ENCODE measurements at places on chromosomes 7 and 10.

- DNase-seq, result no peak
These were observed 8.2 kb upstream of the FAM3C start for GRCh38 chr7:121404348-121404747.

DNA sequence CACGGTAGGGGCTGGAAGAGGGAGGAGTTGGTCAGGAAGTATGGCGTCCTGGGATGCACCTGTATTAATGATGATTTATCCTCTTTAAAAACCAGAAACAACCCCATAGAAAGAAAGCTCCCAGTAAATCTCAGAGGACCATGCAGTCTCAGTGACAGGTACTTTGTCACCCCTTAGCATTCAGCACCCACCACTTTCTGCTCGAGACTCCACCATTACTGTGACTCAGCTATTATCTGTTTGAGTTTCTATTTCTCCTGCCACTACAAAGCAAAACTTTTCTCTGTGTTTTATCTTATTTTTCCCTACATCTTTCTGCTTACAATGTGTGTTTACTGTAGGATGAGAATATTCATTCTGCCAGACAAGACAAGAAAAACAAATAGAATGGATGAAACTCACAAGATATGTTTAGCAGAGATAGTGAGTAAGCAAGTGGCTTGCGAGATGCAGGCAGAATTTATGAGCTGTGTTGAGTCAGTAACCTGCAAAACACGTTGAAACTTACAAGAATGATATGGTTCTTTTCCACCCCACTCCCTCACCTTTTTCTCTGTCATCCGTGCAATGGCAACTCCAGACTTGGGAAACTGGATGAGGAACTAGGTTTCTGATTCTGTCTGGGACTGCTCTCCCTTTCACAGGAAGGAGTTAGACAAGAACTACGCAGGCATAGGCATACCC is 127.1 kb downstream of the AOAH start:
- DNase-seq, result no peak

GRCh38 chr7:25923741-25924460 is 228.1 kb upstream of the NFE2L3 start:
- no peak for DNase-seq

GRCh38 chr10:8049045-8049864 is 5.2 kb upstream of the GATA3 start:
- DNase-seq, result no peak

- DNase-seq, result no peak
These were observed 101.9 kb downstream of the PODXL start for GRCh38 chr7:131454498-131454897.

DNA sequence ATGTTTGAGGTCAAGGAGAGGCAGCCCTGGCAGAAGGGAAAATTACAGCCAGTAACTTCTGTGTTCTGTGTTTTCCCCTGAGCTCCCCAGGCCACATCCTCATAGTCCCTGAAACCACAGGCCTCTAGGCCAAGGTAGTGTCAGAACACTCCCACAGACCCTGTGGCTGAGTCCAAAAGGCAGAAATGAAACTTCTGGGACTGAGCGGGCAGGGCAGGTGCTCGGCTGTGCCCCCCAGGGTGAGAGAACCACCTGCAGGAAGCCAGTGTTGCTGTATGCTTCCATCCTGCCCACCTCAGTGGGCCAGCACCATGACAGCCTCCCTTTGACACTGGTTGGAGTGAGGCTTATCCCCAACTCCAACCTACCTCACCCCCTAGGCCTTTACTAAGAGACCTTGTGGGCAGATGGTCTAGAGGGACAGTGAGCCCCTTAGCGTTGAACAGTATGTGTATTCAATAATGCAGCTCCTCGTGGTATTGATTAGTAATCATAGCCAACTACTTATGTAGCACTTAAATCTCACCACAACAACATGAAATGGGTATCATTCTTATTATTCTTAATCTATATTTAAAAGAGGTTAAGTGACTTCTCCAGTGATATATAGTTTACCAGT is 30.3 kb downstream of the PIK3CG start:
- DNase-seq, result no peak

- DNase-seq, result no peak
These were observed 240.6 kb downstream of the DGKI start for GRCh38 chr7:137606061-137606674.

DNA sequence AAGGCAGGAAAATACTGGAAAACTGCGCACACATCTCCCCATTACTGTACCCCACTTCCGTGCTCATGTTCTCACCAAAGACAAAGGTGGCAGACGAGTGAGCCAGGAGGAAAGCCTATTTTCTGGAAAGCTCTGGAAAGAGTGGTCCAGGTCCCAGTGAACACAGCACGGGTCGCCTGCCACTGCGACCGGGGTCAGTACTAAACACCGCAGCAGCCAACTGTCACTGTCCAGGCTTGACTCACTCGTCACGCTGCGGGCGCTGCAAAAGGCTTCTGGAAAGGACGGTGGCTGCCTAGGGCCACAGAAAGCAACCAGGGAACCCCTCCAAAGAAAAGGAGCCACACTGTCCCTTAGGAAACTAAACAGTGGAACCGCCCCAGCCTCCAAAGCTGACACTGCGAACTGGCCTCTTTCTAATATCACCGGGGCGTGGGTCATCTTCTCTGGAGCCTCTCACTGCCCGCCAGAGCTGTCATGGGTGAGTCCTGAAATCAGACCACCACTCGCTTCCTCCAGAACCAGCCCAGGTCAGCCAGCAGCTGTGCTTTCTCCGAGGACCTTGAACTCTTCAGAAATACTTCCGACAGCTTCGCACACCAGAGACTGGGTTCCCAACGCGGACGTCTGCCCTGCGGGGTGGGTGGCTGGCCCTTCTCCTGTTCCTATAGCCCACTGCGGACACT is 4.0 kb downstream of the RADIL start:
- DNase-seq, result no peak

DNA sequence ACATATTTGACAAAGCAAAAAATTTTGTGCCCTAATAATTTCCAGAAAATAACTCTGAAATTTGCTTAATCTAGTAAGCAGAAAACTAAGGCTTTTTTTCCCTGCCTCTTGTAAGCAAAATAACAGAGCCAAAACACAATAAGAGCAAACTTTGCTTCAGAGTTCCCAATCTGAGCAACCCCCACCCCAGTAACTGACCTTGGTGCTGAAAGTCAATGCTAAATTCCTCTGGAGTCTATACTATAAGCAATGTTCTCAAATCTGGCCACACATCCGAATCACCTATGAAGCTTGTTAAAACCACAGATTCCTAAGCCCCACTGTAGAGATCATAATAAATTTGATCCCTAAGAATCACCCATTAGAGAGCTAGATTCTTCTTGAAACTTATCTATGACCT is 150.5 kb downstream of the ELAPOR2 start:
- no peak for DNase-seq

DNA sequence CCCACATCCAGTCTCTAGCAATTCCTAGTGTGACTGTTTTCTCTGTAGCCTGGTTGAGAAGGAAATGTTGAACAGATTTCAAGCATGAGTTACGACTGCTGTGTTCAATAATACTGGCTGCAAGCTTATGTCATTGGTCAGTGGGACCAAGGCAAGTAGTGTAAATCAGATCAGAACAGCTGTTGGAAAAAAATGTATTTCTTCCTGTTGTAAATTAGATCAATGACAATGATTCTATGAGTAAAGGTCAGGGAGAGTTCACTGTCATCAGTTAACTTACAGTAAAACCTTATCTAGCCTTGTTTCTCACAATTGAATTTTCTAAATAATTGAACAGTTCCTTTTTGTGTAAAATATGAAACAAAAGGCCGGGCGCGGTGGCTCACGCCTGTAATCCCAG is 6.7 kb downstream of the OTUD1 start:
- DNase-seq, result no peak

DNA sequence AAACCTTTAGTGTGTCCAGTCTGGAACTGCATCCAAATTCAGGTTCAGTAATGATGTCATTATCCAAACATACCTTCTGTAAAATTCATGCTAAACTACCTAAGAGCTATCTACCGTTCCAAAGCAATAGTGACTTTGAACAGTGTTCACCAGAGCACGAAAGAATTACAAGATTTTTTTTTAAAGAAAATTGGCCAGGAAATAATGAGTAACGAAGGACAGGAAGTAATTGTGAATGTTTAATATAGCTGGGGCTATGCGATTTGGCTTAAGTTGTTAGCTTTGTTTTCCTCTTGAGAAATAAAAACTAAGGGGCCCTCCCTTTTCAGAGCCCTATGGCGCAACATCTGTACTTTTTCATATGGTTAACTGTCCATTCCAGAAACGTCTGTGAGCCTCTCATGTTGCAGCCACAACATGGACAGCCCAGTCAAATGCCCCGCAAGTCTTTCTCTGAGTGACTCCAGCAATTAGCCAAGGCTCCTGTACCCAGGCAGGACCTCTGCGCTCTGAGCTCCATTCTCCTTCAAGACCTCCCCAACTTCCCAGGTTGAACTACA is 694 bp upstream of the FAS start:
- DNase-seq, result peak; percentile 63

- DNase-seq, result peak; percentile 35
These were observed 25.4 kb downstream of the CAMK2G start for GRCh38 chr10:73848821-73849489.

DNA sequence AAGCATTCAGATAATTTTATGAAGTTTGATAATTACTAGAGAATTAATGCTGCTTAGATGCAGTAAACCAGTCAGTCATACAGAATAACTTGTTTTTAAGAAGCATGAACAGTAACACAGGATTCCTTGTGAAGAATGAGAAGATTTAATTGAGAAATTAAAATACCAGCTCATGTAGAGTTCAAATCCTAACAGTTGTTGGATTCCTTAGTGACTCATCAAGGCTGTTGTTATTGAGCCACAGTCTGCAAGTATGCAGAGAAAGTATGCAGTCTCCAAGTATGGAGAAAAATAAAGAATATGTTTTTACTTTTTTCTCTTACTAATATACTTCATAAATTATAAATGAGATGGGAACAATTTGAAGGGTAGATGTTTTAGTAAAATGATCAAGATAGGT is 30.2 kb upstream of the CYP26C1 start:
- no peak for DNase-seq

- no peak for DNase-seq
These were observed 194.9 kb downstream of the REEP3 start for GRCh38 chr10:63716016-63716580.

- DNase-seq, result no peak
These were observed 25.0 kb upstream of the TMEM229A start for GRCh38 chr7:124057872-124058271.

DNA sequence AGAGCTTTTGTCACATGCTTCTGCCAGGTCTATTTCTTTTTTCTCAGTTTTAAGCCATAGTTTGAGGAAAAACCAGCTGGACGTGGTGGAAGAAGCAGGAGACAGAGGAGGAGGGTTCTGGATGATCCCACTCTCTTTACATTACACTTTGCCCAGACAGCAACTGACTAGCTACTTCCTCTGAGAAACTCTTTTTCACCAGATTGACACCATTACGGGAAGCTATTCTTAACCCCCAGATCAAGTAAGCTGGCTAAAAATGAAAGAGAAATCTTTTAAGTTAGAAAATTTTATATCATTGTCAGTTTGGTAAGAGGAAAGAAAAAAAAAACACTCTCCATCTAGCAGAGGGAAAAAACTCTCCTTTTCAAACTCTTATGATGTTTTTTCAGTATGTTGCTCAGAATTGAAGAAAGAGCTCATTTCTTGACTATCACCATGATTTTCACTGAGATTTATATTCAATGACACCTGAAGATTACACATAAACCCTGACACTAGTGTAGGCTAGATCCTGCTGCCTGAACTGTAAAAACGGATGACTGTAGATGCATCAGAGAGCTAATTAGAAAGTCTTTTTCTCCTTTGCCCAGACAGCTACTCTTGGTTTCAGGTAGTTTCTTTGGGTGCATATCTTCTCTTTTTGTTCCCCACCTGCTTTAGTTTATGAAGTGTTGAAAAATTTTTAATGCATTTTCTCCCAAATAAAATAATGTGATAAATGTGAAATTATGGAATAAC is 203.1 kb downstream of the TFEC start:
- DNase-seq, result no peak

DNA sequence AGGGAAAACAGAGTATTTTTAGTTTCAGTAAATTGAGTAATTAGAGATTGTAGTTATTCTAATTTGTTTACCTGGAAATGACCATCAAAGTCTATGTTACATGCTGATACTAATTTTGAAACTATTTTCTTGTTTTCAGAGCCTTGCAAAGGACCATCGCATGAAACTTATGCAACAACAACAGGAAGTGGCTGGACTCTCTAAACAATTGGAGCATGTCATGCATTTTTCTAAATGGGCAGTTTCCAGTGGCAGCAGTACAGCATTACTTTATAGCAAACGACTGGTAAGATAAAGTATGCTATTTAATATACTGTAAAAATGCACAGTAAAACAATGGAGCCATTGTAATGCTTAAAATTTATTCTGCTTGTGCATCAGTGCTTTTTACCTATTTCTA is 78.5 kb downstream of the TRIM24 start:
- DNase-seq, result no peak

- DNase-seq, result no peak
These were observed 33.8 kb upstream of the C10orf120 start for GRCh38 chr10:122733443-122733842.

GRCh38 chr7:135210888-135211178 is 493 bp downstream of the WDR91 start:
- DNase-seq, result no peak

- DNase-seq, result no peak
These were observed 758.0 kb downstream of the AUTS2 start for GRCh38 chr7:70356085-70356786.

- DNase-seq, result no peak
These were observed 72.2 kb upstream of the ZNF479 start for GRCh38 chr7:57204411-57204811.

DNA sequence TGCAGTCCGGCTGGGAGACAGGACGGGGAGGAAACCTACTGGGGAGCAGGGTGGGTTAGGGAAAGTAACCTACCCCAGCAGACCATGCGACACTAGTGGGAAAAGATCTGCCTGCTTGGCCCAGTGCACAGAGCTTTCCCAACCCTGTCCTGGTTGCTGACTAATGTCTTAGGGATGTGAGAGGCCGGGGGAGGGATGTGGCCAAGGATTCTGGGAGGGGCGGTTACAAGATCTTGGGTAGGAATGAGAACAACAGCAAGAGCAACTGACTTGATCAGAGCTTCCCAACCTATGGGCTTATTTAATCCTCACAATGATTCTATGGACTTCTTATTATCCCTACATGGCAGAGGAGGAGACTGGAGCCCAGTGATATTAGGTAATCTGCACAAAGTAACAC is 24.0 kb upstream of the EIF5AL1 start:
- no peak for DNase-seq

- DNase-seq, result no peak
These were observed 7.1 kb downstream of the ZNF736 start for GRCh38 chr7:64320547-64321513.

GRCh38 chr7:64407148-64407547 is 93.4 kb downstream of the ZNF736 start:
- DNase-seq, result no peak

DNA sequence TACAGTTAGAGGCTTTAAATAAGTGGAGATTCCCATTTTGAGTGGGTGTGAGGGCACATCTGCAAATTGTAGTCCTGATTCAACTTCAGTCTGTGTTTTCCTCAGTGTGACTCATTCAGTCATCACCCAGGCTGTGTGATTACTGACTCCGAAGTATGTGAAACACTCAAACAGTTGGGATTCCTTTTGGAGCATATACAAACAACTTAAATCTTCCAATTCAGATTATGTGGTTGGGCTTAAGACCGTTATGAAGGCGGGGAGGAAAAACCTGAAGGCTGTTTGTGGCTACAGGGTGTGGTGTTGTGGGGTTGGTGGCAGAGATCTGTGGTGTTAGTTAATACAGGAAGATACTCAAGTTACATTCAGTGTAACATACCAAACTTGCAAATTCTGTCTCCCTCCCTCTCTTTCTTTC is 259.7 kb upstream of the FERD3L start:
- DNase-seq, result no peak
